ENCODE measurements at places on chromosomes 7 and 10.

GRCh38 chr10:125811251-125811650, 11.8 kb downstream of the UROS start:
- no peak for DNase-seq

DNA sequence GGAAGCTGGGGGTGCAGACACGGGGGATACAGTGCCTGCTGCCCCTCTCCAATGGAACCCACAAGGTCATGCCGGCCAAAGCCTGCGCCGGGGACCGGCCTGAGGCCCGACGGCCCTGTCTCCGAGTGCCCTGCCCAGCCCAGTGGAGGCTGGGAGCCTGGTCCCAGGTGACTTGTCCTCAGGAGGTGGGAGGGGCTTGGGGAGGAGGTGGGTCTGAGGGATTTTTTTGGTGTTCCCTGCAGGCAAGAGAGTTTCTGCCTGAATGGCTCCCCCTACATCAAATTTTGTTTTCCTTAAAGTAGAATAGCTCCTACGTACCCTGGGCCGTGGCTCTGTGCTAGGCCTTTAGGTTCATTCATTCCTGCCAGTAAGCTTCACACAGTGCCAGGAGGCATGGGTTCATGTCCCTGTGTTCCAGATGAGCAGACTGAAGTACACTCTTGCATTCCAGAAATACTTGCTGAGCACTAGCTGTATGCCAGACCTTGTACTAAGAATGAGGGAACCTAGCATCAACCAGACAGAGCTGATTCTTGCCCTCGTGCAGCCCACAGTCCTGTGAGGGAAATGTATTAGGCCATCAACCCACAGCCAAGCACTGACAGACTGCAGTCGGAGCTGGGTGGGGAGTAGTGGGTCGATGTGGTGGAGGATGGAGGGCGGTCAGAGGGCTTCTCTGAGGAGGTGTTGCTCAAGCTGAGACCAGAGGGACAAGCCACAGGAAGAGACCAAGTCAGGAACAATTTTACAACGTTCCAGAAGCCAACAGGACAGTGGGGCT, 31.1 kb downstream of the TBATA start:
- DNase-seq = no peak

- no peak for DNase-seq
These were observed 859 bp upstream of the SMC3 start for GRCh38 chr10:110566472-110567200.

DNA sequence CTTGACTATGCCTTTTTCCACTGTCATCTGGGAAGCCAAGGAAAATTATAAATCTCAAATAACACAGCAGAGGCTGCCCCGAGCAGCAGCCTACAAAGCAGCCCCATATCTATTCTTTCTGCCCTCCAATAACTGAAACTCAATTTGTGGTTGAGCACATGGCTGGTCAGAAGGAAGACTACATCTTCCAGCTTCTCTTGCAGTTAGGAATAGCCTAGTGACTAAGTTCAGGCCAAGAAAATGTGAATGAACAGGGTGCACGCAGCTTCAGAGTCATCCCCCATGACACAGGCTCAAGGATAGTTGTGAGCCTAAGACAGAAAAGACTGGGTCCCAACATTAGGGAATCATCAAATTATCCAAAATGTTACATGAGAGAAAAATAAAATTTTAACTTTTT, 42.3 kb downstream of the CHCHD3 start:
- DNase-seq = no peak

- DNase-seq = no peak
These were observed 42.0 kb downstream of the GALNT17 start for GRCh38 chr7:71173955-71174354.

DNA sequence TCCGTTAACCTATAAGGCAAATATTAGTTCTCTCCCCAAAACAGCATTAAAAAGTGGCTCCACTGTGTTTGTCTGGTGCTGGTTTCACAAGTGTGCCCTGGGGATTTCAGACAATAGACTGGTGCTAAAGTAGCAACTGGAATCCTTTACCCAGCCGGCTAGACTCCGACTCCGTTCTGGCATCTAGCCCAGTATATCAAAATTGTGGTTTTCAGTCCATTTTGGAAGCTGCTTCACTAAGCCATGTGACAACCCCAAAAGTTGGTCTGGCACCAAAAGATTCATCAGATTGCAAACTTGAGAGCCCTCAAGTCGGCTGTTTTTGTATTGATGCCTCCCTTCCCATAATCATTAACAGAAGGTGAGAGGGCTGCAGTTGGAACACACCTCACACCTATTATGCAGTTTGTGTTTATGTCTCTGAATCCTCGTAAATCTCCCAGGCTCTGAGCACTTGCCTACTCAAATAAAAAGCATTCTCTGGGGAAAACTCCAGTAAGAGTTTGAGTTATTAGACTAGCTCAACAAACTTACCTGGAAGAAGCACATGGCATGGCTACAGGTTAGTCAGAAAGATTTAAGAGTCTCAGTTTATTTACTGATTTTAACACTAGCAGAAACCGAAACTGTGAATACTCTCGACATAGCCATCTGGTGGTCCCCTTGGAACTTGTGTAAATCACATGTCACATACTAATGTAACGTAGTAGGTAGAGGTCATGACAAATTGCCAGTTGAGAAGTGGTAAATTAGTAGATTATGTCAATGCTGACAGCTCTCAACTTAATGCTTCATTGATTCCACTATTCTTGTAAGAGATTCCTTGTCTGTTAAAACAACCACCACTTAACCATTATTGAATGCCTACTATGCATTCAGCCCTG, 14.8 kb upstream of the WNT16 start:
- no peak for DNase-seq

DNA sequence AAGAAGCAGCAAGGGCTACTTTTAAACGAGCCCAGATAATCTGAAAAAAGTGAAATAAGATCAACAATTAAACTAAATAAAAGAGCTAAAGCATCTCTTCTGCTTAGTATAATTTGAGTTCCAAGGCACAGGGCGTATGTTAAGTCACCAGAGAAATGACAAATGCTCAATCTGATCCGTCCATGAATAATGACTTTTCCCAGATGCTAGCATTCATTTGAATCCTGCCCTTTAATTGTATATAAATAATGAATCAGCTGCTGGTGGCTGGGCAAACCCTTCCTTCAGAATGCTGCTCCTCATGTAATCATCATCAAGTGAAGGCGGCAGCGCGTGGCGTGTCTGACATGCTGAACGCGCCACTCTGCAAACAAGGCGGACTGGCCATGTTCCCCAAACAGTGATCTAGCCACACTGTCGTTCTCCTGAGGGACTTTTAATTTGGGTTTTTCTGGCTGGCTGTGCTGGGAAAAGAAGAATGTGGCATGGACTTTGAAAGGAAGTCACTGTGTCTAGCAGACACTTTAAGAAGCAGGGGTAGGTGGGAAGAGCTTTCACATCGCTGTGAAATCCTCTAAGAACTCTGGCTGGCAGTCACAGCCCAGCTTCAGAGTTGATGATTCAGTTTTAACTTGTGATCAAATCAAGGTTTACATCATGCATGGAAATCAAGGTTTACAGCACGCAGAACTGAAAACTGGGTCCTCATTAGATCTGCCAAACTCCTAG, 70.7 kb downstream of the BEND7 start:
- no peak for DNase-seq

- no peak for DNase-seq
These were observed 99.1 kb downstream of the CELF2 start for GRCh38 chr10:11116817-11117216.

GRCh38 chr7:148935451-148935850, 51.4 kb upstream of the EZH2 start:
- no peak for DNase-seq

DNA sequence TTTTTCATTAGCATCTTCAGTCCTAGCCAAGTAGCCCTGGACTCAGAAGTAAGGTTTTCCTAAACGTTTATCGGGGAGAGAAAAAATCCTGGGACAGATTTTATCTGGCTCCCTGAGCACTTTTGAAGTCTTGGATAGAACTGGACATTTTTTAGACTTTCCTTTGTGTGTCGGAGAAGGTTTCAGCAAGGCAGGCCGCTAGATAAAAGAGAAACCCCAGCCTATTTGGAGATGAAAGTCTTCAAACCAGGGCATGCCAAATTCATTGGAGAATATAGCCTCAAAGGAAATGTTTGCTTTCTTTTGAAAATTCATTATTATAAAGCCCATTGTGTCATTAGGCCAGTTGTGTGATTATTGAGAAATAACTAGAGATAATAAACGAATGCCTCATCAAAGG, 228.1 kb downstream of the BAMBI start:
- DNase-seq = no peak

- no peak for DNase-seq
These were observed 141.4 kb upstream of the FOXP2 start for GRCh38 chr7:114273218-114273617.

DNA sequence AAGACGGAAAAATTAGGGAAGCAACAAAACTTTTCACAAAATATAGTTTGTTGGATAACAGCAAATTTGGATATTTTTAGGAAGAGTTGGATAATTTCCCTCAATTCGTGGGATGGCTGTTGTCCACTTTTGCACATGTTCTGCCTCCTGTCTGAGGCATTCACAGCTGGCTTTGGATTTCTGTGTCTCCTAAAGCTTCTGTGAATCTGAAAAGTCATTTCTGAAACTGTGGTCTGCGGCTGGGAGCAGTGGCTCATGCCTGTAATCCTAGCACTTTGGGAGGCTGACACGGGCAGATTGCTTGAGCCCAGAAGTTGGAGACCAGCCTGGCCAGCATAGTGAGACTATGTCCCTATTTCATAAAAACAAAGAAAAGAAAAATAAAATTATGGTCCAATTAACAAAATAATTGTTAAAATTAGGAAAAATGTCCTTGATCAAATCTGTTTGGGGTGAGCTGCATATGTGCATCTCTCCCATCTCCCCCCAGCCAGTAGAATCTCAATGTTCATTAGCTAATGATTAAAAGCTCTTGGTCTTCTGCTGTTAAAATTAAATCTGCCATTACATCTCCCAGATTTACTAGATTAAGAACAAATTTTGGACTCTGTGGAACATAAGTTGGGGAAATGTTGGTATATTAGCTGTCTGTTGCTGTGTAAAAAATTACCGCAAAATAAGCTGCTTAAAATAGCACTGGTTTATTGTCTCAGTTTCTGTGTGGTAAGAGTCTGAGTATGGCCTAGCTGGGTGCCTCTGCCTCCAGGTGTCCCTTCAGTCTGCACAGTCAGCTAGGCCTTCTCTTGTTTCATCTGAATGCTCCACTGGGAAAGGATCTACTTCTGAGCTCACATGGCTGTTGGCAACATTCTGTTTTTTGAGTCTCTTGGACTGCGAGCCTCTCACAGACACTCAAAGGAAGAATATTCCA, 332.0 kb upstream of the FZD1 start:
- no peak for DNase-seq

GRCh38 chr10:118543714-118544400, 51.6 kb downstream of the PRLHR start:
- no peak for DNase-seq

- DNase-seq = no peak
These were observed 143.8 kb downstream of the HGF start for GRCh38 chr7:81626008-81626407.

GRCh38 chr10:128914681-128915080, 552.4 kb upstream of the MGMT start:
- DNase-seq = peak; percentile 28

DNA sequence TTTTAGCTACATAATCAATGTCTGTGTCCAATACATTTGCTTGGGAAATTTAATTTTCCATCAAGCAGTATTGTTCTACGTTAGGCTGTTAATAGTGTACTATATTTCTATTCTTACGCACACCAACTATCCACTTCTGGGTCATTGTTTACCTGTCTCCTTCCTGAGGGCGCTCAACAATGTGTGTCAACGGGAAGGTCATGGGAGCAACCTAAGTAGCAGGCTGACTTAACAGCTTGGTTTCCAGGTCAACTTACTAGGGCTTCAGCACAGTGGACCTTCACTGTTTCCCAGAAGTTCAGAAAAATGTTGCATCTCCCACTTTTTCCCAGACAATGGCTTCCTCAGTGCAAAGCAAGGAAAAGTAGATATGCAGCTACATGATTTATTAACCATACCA, 13.7 kb downstream of the THSD7A start:
- no peak for DNase-seq

- DNase-seq = peak; percentile 56
These were observed 62.3 kb upstream of the BTBD16 start for GRCh38 chr10:122208571-122209430.

GRCh38 chr10:9254353-9254752, 1199.9 kb downstream of the GATA3 start:
- DNase-seq = no peak

- DNase-seq = no peak
These were observed 267.5 kb upstream of the KAT6B start for GRCh38 chr10:74558897-74559296.

DNA sequence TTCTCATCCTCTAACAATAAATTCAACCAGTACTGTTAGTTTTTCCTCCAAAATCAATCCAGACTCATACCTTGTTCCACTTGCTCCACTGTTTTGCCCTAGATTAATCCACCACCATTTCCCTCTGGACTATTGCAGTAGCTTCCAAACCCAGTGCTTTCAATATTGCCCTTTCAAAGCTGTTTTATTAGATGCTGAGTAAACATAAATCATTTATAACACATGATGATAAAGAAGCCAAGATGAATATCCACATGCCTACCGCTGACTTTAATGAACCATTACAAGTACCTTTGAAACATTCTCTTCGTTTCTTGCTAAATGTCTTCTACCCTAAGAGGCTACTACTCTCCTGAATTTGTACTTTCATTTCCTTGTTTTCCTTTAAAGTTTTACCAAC, 174.2 kb upstream of the FAM171A1 start:
- no peak for DNase-seq

- no peak for DNase-seq
These were observed 162.9 kb upstream of the AOAH start for GRCh38 chr7:36887233-36887632.

- DNase-seq = no peak
These were observed 413.5 kb upstream of the SEMA3D start for GRCh38 chr7:85600395-85600794.

DNA sequence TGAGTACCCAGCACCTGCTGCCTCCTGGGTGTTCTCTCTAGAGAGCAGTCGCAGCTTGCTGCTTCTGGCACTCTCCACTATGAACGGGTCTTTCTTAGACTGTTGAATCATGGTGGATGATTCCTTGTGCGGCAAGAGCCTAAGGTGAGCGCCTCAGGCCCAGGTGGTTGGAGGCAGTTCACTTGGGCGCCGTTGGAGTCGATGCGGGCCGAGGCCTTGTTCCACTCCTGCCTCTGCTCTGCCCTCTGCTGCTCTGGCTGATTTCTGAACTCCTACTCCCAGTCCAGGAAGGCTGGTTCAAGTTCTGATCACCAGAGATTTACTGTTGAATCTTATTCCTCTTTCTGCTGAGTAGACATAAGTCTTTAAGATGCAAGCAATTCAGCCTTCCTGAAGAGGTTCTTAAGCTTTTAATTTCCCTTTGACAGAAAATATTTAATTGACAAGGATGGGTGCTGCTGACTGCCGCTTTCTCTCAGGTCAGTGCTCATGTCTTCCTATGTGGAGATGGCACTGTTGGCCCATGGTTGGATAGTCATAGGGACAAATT, 10.4 kb downstream of the YKT6 start:
- no peak for DNase-seq

GRCh38 chr7:152085131-152085530, 59.7 kb downstream of the GALNT11 start:
- no peak for DNase-seq

GRCh38 chr10:101565370-101565900, 22.6 kb downstream of the POLL start:
- DNase-seq = no peak

- DNase-seq = no peak
These were observed 502.0 kb upstream of the CELF2 start for GRCh38 chr10:10515479-10516204.

GRCh38 chr10:14605231-14605925, 169.3 kb downstream of the FAM107B start:
- DNase-seq = no peak

GRCh38 chr7:48636391-48637015, 287.8 kb upstream of the CDC14C start:
- DNase-seq = no peak

- DNase-seq = no peak
These were observed 83.9 kb downstream of the BAMBI start for GRCh38 chr10:28761084-28761846.
